ENCODE measurements at places on chromosomes 12 and 14. TPM values are rescaled to one million over a fixed set of nuclear protein-coding genes. Genes with fewer than 3 reads are reported as not detected.

MORN3 gene
- total RNA-seq, result 0.47 TPM

GPHB5 gene
- not detected for total RNA-seq

DHRS4 gene
- 16.6 TPM for total RNA-seq

DNA sequence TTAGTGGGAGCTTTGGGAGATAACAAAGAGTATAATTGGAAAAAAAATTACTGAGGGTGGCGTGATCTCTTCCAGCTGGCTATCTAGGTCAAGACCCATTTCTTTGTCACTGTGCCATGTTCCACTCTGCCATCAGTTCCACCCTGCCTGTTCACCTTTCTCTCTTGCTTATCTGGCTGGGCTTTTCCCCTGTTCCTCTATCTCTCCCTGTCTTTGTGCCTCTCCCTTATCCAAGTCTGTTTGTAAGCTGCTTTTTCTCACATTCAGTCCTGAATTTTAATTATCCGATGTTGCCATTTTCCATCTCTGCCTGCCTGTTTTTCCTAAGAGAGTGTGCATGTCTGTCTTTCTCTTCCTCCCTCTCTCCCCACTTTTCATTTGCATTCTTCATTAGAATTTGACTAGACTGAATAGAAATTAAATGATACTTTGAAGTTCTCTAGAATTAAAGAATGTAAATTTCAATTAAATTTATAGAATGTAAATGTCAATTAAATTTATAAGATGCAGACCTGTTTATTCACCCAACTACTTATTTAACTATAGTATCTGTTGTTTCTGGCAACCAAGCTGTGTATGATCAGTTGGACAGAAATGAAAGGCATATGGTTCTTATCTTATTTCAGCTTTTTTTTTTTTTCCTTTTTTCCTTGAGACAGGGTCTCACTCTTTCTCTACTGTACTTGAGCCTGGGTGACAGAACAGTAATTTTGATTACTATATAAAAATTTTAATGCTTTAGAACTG, 40.9 kb upstream of the A2ML1 start:
- no peak for DNase-seq

GRCh38 chr12:4850857-4851380, 58.8 kb upstream of the KCNA1 start:
- DNase-seq, result no peak

DNA sequence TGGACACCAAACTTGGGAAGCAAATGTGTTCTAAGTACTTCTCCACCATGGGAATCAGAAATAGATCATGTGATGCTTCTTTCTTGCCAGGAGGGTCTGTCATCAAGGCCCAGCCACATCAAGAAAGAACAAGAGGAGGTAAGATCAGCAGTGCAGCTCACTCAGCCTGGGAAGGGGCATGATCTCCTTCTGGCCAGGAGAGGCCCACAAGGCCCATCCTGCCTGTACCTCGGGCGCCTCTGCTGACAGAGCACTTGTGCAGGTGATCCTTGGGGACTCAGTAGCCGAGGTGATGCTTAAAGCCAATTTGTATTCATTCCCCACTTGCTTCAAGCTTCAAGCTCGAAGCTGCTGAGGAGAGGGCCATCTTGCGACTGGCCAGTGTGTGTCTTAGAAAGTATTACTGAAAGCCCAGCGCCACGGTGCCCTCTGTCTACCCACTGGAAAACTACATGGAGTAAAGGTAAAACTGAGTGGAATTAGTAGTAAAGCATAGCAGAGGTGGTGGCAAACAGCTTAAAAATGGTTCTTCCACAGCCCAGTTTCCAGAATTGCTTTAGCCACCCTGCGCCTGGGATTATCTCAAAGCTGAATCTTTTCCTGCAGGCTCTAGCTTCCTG, 26.2 kb downstream of the RTRAF start:
- peak; percentile 70 for DNase-seq

GRCh38 chr14:98605043-98605442, 667.0 kb downstream of the BCL11B start:
- DNase-seq, result peak; percentile 4

GRCh38 chr14:74217672-74218448, 21.4 kb upstream of the VSX2 start:
- DNase-seq, result peak; percentile 91

Data from GM23338 (cell line).